ENCODE measurements at places on chromosomes 2 and 18. TPM values are rescaled to one million over a fixed set of nuclear protein-coding genes. Genes with fewer than 3 reads are reported as not detected.

GREB1 gene
- under 0.01 TPM for total RNA-seq

SKOR2 gene
- not detected for total RNA-seq

PSMA8 gene
- total RNA-seq = not detected

PRSS56 gene
- not detected for total RNA-seq

CCDC88A gene
- 25.5 TPM for total RNA-seq

GRCh38 chr18:26960911-26961310 is 95.4 kb upstream of the AQP4 start:
- no peak for DNase-seq

DNA sequence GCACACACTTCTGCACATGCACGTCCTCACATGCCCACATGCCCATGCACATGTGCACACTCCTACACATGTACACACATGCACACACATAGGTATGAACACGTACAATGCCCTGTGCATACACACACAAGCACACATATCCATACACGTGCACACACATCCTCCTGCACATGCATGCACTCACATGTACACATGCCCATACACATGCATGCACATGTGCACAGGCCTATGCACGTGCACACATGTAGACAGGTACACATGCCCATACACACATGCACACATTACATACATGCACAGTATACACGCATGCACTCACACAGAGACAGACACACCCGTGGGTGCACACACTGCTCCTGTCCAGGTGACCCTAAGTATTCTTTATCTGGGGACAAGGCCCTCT is 34.3 kb downstream of the GPC1 start:
- no peak for DNase-seq

- DNase-seq = no peak
Observed at GRCh38 chr2:181697126-181697525, 16.8 kb upstream of the NEUROD1 start.

GRCh38 chr2:156455361-156455975 is 19.3 kb downstream of the GPD2 start:
- no peak for DNase-seq

DNA sequence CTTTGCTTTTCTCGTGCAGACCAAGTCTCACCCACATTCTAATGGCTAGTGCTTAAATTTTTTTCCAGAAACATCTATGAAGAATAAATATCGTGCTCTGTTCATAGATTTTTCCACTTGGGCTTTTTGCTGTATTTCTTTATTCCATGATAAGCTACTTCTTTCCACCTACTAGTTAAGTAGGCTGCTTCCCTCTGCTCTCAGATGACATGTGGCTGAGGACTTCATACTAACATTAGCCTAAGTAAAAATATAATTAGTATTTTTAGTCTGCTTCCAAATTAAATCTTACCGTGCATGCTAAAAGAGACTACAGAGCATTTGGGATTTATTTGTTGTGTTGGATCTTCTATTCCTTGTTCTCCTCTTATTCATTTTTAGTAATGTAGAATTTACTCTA is 102.4 kb downstream of the SH3RF3 start:
- DNase-seq = no peak

- DNase-seq = no peak
Observed at GRCh38 chr2:26195040-26195984, 22.4 kb downstream of the GAREM2 start.

DNA sequence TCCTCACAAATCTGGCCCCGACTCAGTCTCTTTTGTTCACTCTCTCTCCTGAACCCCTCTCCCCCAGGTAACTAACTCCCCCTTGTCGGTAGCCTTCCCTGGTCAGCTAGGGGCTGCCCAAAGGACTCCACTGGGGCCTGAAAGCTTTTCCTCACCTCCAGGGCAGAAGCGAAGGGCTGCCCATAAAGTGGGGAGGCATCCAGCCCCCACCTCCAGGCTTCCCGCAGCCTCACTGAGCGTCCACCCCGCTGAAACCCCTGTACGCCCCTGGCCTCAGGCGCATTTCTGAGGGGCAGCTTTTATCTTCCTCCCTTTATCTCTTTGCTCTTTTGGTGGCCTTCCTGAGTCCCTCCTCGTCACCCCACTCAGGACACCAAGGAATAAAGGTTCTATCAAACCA is 249.3 kb downstream of the CYP26B1 start:
- no peak for DNase-seq

DNA sequence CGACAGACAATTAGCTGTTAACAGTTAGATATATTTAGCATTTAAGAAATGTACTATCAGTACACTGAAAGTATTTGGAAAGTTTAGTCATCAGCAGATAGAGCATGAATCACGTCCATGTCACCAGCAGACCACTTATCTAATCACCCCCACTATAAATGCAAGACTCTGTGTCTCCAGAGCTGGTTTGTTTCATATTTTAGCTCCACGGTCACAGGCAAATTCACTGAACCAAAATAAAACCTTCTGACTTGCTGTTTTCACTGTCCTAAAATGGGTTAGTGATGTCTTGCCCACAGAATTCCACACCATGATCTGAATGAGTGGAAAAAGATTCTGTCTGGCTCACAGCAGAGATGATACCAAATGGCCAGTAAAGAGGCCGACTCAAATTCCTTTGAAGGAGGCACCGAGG is 64.9 kb downstream of the CDH2 start:
- peak; percentile 57 for DNase-seq

DNA sequence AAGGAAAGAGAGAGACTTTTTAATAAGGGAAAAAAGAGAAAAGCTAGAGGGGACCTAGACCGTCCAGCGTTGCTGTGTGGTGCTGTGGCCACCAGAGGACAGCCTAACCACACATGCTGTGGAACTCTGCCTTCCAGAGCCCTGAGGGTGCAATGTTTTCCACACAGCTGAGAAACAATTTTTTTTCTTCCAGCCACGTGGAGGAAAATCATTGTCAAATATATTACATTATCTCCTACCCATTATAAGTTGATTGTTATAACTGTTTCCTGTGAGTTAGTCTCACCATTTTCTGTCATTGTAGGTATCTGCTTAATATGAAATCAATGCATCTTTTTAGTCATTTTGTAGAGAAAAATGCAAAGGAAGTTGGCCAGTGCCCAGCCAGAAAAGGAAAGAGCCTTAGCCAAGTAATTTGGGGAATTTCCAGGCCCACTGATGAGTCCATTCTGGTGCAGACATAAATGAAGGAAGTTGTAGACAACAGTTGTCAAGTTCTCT is 5.9 kb upstream of the MRPL19 start:
- DNase-seq = peak; percentile 88

- DNase-seq = no peak
Observed at GRCh38 chr18:63192126-63192884, 127.3 kb downstream of the BCL2 start.

DNA sequence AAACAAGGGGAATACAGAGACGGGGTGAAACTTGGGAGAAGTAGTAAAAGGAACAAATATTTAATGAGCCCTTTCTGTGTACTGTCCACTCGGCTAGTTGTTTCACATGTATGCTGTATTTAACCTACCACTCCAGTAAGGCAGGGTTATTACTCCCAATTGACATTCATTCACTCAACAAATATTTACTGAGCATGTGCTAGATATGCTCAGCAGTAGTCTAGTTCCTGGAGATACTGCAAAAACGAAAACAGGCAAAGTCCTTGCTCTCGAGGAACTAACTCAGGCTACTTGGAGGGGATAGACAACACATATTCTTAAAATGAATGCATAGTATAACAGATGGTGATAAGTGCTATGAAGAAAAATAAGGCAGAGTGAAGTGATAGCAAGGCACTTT is 207.3 kb downstream of the SS18 start:
- no peak for DNase-seq

GRCh38 chr2:215260097-215260677 is 51.7 kb upstream of the ATIC start:
- no peak for DNase-seq

DNA sequence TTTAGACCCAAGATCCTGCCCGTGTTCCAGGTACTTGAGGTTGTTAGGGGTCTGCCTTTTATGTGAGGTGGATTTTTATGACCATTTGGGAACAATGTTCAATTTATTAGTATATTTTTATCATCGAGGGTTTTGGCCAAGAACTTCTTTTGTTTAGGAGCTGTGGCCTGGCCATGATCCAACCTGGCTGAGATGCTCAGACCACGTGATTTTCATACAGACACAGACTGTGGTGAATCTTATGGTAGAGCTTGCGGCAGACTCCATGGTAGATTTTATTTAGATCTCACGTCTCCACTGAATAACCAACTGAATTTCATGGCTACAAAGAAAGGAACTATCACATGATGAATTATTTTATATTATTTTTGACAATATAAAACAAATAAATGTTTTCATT is 405.5 kb upstream of the VWC2L start:
- peak; percentile 2 for DNase-seq

- DNase-seq = no peak
Observed at GRCh38 chr2:660586-661359, 16.4 kb downstream of the TMEM18 start.
